ENCODE measurements at places on chromosomes 16 and 17. TPM values are rescaled to one million over a fixed set of nuclear protein-coding genes. Genes with fewer than 3 reads are reported as not detected.

The ACSM3 gene
- total RNA-seq, result 0.20 TPM

The CACNG1 gene
- total RNA-seq, result 185 TPM

The KRTAP17-1 gene
- not detected for total RNA-seq

The CHD3 gene
- 7.7 TPM for total RNA-seq

The TERB1 gene
- not detected for total RNA-seq

The ALOX15B gene
- total RNA-seq, result 0.76 TPM

The TP53TG3D gene
- total RNA-seq, result not detected

The BRCA1 gene
- total RNA-seq, result 4.5 TPM

The INTS2 gene
- 3.3 TPM for total RNA-seq

The C16orf74 gene
- not detected for total RNA-seq

The CNTD1 gene
- total RNA-seq, result not detected

The CCL14 gene
- 9.4 TPM for total RNA-seq

The NXN gene
- 86.4 TPM for total RNA-seq

The CRHR1 gene
- not detected for total RNA-seq

The RMI2 gene
- not detected for total RNA-seq

The TEX14 gene
- not detected for total RNA-seq

The CDR2L gene
- total RNA-seq, result 1.3 TPM

The TRAPPC2L gene
- 17.8 TPM for total RNA-seq

The SPNS3 gene
- not detected for total RNA-seq

The RTN4RL1 gene
- total RNA-seq, result 1.7 TPM

The KCNG4 gene
- not detected for total RNA-seq

The SLFN11 gene
- total RNA-seq, result 8.9 TPM

The DHRS11 gene
- total RNA-seq, result 6.9 TPM

The ITGAD gene
- not detected for total RNA-seq

The FN3K gene
- 2.3 TPM for total RNA-seq

The TP53TG3B gene
- not detected for total RNA-seq

The SLC47A1 gene
- total RNA-seq, result 257 TPM

The NUFIP2 gene
- 24.6 TPM for total RNA-seq

The OTOA gene
- not detected for total RNA-seq

The MT1X gene
- 10,589 TPM for total RNA-seq

The EVPLL gene
- total RNA-seq, result not detected

The PRR15L gene
- 0.87 TPM for total RNA-seq

The C16orf89 gene
- not detected for total RNA-seq

The CEP295NL gene
- total RNA-seq, result not detected

The PGS1 gene
- total RNA-seq, result 23.4 TPM

The ZNF205 gene
- total RNA-seq, result 10.8 TPM
